ENCODE measurements at places on chromosomes 5 and 9. TPM values are rescaled to one million over a fixed set of nuclear protein-coding genes. Genes with fewer than 3 reads are reported as not detected.

Gene DAPK1
- total RNA-seq: 40.8 TPM

Gene RIOK2
- total RNA-seq: 10.1 TPM

DNA sequence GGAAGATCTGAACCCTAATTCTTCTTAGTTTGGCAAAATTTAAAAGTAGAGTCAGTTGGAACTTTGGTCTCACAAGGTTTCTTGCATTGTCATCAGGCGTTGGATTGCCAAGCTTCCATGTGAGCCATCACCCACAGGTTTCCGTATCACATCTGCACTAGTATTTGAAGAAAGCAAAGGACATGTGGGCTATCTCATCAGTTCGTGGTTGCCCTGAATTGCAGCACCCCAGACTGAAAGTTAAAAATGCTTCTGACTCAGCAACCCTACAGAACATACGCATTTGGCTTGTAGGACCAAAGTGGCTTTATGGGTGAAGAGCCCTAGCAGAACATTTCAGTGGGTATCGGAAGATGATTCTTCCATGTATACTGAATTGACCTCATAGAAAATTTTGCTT, 358.0 kb downstream of the ENC1 start:
- DNase-seq: no peak

DNA sequence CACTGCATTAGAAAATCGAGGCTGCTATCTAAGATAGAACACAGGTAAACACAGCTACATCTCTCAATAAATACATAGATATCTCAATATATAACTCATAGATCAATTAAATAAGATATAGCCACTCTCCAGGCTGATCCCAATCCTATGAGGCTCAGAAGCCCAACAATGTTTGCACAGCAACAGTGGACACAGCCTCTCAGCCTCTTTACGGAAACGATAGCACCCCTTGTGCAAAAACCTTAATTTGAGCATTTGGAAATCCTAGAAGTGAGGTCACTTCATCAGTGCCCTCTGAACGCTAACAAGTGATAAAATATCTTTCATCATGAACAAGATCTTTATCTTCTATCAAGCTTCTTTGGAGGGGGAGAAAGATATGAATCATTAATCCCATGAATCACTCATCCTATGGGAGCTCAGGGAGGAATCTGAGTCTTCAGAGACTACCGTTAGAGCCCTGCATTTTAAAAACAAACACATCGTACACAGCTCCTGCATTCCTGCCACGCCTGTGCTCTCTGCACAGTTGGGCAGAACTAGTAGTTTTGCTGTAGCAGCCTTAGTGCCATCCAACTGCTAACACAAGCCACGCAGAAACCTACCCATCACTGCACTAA, 71.4 kb downstream of the MED27 start:
- DNase-seq: no peak

Gene CARD6
- total RNA-seq: 2.5 TPM

DNA sequence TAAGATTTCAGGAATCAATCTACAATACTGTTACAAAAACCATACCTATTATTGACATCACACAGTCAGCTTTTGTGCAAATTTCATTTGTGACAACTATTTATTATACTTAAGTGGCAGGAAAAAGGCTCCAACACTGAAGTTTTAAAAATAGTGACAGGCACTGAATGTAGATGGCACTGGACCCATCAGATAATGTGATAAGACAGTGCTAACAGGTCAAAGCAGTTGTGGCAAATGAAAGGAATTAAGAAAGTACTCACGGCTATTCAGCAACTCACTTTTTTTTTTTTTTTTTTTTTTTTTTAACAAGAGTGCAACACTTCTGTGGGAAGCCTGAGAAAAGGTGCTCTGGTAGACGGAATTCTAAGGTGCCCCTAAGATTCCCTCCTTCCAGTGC, 115.0 kb upstream of the MEF2C start:
- no peak for DNase-seq

- no peak for DNase-seq
Measured at GRCh38 chr9:124394167-124394566, 21.1 kb downstream of the PSMB7 start.

DNA sequence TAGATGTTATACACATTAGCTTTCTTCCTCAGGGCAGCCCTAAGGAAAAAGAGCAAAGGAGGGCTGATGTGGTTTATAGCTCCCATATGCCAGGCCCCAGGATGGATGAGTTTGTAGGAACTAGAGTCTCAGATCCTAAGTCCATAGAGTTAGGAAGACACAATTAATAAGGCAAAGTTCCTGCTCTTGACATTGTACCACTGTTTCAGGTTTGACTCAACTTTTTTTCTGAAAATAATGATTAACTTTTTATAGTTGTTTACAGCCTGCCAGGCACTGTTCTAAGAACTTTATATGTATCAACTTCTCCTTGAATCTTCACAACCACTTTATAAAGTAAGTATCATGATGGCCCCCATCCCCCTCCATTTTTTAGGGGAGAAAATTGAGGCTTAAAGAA, 339.5 kb downstream of the PDE4D start:
- no peak for DNase-seq

- DNase-seq: no peak
Measured at GRCh38 chr5:97400537-97400936, 217.5 kb upstream of the RIOK2 start.

- DNase-seq: no peak
Measured at GRCh38 chr5:92401492-92401891, 1018.4 kb upstream of the ARRDC3 start.

DNA sequence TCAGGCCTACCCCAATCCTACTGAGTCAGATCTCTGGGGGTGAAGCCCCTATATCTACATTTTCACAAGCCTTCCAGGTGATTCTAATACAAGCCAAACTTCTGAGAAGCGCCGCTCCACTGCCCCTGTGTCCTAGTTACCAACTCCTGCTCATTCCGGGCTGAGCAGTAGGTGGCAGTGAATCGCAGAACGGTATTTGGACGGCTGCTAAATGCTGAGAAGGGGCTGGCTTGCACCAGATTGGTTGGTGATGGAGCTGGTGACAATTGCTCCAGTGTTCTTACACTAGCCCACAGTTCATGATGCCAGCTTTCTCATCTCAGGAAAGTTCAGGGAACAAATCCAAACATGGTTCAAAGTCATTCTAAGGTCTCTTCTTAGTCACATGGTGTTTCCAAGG, 31.1 kb upstream of the FGF1 start:
- DNase-seq: no peak

DNA sequence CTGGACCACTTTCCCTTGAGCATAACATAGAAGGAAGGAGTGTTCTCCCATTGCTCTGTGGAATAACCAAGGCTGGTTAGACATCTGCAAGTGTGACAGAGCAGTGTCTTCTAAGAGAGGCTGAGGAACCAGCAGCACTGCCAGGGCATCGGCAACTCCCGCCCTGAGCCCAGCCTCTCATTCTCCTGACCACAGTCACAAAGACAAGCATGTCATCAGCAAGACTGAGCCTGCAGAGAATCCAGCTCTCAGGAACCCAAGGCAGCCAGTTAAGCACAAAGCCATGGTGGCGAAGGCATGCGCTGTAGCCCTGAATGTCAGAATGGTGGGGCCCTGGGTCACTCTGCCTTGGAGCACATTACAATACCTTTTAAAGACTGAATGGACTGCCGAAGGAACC, 253.9 kb downstream of the AGTPBP1 start:
- DNase-seq: no peak

DNA sequence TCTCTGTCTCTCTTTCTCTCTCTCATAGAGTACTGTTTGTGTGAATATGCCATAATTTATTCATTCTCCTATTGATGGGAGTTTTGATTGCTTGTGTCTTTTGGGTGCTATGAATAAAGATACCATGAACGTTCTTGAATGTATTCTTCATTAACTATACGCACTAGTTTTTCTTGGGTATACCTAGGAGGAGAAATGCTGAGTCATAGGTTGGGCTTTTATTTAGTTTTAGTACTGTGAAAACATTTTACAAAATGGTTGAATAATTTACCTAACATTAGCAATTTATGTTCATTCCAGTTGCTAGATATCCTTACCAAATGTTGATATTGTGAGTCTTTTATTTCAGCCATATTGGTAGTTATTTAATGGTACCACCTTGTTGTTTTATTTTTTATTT, 192.5 kb downstream of the NPR3 start:
- DNase-seq: no peak

GRCh38 chr5:143236682-143237081, 166.8 kb downstream of the NR3C1 start:
- DNase-seq: no peak

Gene DCP2
- total RNA-seq: 44.2 TPM

- no peak for DNase-seq
Measured at GRCh38 chr5:58986281-58986680, 403.4 kb downstream of the RAB3C start.

- DNase-seq: no peak
Measured at GRCh38 chr5:96528826-96529474, 95.9 kb upstream of the PCSK1 start.

- DNase-seq: no peak
Measured at GRCh38 chr9:77125665-77126064, 51.7 kb upstream of the VPS13A start.

GRCh38 chr5:3372289-3372688, 223.3 kb upstream of the IRX1 start:
- no peak for DNase-seq

GRCh38 chr9:85615792-85616191, 126.0 kb downstream of the AGTPBP1 start:
- no peak for DNase-seq

GRCh38 chr5:128304791-128305190, 221.2 kb downstream of the SLC12A2 start:
- DNase-seq: no peak

- no peak for DNase-seq
Measured at GRCh38 chr5:116502616-116503015, 72.0 kb downstream of the SEMA6A start.

DNA sequence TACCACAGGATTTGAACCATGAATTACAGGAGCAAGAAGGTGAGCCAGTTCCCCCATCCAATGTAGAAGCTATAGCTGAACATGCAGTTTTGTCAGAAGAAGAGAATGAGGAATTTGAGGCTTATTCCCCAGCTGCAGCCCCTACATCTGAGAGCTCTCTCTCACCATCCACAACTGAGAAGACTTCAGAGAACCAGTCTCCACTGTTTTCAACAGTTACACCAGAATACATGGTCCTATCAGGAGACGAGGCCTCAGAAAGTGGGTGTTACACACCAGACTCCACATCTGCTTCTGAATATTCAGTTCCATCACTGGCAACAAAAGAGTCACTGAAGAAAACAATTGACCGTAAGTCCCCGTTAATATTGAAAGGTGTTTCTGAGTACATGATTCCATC, 40.9 kb downstream of the CMYA5 start:
- DNase-seq: no peak

- no peak for DNase-seq
Measured at GRCh38 chr5:109650493-109650892, 39.2 kb upstream of the MAN2A1 start.

DNA sequence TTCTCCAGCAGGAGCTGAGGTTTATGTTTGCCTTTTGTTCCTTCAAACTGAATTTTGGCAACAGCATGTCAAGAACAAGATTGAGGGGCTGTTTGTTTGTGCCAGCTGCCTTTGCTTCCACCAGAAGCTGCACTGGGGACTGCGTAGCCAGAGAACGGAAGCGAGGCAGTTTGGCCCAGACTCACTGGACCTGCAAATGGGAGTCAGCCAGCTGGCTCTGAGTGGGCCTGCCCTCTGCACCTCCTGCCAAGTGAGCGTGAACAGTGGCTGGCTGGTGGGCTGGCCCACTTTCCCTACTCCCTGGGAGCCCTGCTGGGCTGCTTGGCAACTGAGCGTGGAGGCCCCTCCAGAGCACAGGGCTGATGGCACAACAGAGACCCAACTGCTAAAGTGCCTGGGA, 111.6 kb downstream of the GALNT10 start:
- no peak for DNase-seq

- no peak for DNase-seq
Measured at GRCh38 chr9:115640887-115641286, 512.7 kb upstream of the PAPPA start.

GRCh38 chr5:29230591-29230990, 1962.9 kb upstream of the CDH6 start:
- DNase-seq: no peak

Gene PCDHB5
- total RNA-seq: 0.42 TPM

DNA sequence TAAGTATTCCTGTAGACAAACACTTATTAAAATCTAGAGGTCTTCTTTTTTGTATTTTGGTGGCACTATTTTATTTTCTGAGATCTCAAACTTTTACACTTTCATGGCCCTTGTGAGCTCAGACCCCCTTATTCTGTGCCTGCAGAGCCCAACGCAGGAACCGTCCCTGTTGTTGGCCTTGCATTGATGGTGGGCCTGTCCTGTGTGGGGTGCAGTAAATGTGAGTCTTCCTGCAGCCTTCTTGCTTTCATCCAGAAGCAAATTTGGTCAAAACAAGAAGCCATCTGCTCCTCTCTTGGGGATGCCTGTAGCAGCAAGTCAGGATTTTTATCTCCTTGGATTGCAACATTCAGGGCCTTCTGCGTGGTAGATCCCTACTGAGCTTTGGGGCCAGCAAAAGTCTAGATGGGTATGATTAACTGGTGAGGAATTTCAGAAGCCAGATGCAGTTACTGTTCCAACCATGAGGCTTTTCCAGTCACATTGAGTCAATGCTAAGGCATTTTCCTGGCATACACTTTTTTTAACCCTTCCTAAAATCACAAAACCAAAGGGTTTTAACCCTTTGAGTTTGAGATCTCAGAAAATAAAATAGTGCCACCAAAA, 31.7 kb downstream of the BASP1 start:
- DNase-seq: no peak

GRCh38 chr9:125525921-125526631, 180.9 kb downstream of the MAPKAP1 start:
- DNase-seq: no peak

DNA sequence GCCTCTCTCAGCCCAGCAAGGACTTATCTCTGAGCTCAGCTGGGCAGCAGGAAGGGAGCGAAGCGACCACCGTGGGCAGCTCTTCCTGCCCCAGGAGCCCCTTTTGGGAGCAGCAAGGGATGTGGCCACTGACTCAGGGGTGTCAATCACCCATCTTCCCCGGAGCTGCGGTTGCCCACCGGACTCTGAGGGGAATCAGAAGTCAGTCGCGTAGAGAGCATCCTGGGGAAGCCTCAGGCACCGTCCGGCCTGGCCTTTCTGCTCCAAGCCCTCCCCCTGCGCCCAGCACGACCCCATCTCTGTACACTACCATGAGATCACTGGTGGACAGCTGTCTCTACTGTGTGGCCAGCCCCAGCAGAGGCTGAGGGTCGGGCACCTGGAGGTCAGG, 24.6 kb downstream of the GFI1B start:
- DNase-seq: no peak

- DNase-seq: no peak
Measured at GRCh38 chr5:148816357-148816756, 10.1 kb upstream of the ADRB2 start.

Gene NR5A1
- total RNA-seq: not detected

- no peak for DNase-seq
Measured at GRCh38 chr5:53900677-53901076, 340.2 kb downstream of the NDUFS4 start.

DNA sequence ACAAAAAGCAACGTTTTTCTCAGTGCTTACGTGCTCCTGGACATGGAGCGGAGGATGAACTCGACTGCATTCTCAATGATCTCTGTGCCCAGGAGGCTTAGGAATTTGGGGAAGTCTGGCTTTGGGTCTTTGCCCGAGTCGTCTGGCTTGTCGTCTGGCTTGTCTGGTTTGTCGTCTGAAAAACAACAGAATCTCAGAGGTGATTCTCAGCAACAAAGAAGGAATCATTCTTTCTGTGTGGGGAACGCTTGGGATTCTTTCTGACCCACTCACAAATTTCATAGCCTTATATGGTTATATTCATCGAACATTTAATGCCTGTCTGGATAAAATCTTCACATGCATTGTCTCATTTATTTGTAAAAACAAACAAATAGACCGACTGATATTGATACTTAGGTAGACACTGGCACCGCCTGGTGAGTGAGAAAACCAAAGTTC, 4.7 kb downstream of the C5orf46 start:
- DNase-seq: no peak

Gene OCLN
- 53.9 TPM for total RNA-seq

GRCh38 chr9:120235081-120235480, 344.9 kb downstream of the CDK5RAP2 start:
- no peak for DNase-seq

Data from liver (tissue), 10 donors.